Foreskin fibroblast (primary cell): ENCODE measurements at places on chromosomes 6 and 20.
A peak's percentile ranks its signal among the peaks of the same experiment; 100 is the strongest.

- no peak for DNase-seq
Observed at GRCh38 chr6:36610041-36610955, 16.1 kb downstream of the SRSF3 start.

DNA sequence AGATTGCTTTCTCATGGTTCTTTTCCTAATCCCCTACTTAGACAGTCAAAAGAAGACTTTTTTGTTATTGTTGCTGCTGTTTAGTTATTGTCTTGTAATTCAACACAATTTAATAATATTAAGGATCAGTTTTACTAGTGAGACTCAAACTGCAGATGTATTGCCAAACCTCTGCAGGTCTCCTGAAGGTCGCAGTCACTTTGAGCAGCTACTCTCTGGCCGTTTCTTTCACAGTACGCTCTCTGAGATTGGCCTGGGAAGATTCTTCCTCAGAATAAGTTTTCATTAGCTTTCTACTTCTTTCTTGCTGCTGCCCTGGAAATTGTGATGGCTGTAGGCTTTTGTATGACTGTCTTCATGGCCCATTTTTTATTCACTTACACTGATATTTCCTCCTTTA is 930.8 kb downstream of the QKI start:
- no peak for DNase-seq

- peak; percentile 19 for DNase-seq
Observed at GRCh38 chr20:17571153-17571527, 1.3 kb downstream of the DSTN start.

DNA sequence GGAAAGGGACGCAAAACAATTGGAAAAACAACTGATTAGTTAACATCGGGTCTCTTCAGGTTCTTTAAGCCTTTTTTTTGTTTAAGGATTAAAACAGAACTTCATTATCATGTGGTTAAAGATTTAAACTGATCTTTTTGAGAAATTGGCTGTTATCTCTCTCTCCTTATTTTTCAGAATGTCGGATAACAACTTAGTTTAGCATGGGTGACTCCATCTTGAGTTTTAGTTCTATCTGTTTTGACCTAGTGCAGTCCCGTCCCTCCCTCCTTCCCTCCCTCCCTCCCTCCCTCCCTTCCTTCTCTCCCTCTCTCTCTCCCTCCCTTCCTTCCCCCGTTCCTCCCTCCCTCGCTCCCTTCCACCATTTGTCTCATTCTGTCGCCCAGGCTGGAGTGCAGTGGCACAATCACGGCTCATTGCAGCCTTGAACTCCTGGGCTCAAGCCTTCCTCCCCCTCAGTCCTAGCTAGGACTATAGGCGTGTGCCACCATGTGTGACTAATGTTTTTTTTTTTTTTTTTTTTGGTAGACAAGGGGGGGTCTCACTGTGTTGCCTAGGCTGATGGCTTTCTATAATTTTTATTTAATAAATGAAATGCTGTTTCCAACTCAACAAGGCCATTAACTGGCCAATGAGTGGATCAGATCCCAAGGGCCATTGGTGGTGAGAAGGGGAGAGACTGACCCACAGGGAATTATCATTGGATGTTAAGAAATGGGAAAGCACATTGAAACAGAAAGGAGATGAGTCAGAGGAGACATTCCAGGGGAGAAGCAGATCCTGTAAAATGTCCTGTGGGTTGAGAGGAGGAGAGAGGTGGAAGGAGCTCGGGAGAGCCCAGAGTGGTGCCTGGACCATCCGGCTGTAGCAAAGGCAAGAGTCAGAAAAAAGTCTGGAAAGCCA is 13.6 kb downstream of the BAK1 start:
- DNase-seq, result peak; percentile 84

DNA sequence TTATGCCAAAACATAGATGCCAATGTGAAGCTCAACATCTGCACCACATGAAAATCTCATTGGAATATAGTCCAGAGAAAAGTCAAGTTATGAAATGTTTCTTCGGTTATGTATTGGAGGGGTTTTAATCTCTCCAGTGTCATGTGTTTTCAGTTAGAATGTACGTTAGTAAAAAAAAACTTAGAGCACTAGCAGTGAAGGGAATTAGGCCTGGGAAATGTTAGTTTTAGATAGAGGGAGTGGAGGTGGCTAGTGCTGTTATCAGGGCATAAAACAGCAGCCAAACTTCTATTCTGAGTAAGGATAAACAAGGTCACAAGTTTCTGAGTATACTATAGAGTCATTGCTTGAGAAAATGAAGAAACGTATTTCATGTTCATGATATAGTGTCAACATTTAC is 42.9 kb downstream of the HDGFL1 start:
- no peak for DNase-seq

GRCh38 chr6:81734500-81735150 is 17.9 kb downstream of the TENT5A start:
- no peak for DNase-seq

GRCh38 chr6:126661646-126662045 is 321.7 kb downstream of the CENPW start:
- DNase-seq, result peak; percentile 85

DNA sequence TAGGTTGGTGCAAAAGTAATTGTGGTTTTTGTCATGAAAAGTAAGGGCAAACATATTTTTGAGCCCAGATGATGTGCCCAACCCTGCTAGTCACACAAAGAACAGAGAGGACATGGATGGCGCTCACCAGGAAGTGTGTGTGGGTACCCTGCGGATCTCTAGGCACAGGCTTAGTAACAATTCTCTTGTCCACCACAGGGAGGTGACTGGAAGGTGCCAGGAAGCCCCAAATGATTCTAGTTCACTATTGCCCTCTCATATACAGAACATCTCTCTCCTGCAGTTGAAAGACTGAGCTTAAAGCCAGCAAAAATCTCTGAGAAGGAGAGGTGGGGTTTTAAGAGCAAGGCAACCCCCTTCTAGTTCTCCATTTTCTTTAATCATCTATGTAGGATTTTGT is 272.1 kb upstream of the TAB2 start:
- DNase-seq, result no peak

DNA sequence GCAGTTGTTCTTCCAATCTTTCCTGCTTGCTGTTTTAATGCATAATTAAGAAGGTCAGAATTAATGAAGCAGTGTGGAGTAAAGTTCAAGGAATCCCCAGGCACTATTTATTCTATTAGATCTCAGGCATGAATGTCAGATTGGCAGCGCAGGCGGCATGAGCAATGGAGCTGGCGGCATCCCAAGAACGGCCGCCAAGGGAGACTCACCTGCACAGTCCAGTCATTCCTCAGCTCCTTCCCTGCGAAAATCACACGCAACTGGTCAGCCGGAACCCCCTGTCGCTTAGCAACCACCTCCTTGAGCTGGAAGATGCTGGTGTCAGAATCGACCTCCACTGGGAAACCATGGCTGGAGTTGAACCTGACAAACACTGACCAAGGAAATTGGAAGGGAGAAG is 284.5 kb downstream of the PRKN start:
- no peak for DNase-seq
